Spinal cord (tissue), 10 donors: ENCODE measurements at places on chromosomes 16 and 17.
A peak's percentile ranks its signal among the peaks of the same experiment; 100 is the strongest.

DNA sequence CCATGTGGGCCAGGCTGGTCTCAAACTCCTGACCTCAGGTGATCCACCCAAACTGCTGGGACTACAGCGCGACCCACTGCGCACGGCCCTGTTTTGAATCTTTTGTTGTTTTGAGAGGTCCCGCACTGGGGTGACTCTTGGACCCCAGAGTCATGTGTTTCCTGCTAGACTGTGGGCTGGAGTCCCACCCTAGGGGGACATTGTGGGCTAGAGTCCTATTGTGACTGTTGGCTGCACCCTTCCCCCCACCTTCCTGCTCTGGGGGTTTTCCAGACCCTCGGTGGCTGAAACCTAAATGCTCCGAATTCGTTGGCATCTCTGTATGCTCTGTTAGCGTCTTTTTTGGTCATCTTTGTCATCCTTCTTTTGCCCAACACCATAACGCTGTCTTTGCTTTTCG is 16.0 kb downstream of the NUPR1 start:
- no peak for DNase-seq

GRCh38 chr16:10995565-10995964 is 51.2 kb downstream of the CLEC16A start:
- DNase-seq, result no peak

- DNase-seq, result no peak
Observed at GRCh38 chr16:86619239-86619794, 41.0 kb downstream of the FOXL1 start.

DNA sequence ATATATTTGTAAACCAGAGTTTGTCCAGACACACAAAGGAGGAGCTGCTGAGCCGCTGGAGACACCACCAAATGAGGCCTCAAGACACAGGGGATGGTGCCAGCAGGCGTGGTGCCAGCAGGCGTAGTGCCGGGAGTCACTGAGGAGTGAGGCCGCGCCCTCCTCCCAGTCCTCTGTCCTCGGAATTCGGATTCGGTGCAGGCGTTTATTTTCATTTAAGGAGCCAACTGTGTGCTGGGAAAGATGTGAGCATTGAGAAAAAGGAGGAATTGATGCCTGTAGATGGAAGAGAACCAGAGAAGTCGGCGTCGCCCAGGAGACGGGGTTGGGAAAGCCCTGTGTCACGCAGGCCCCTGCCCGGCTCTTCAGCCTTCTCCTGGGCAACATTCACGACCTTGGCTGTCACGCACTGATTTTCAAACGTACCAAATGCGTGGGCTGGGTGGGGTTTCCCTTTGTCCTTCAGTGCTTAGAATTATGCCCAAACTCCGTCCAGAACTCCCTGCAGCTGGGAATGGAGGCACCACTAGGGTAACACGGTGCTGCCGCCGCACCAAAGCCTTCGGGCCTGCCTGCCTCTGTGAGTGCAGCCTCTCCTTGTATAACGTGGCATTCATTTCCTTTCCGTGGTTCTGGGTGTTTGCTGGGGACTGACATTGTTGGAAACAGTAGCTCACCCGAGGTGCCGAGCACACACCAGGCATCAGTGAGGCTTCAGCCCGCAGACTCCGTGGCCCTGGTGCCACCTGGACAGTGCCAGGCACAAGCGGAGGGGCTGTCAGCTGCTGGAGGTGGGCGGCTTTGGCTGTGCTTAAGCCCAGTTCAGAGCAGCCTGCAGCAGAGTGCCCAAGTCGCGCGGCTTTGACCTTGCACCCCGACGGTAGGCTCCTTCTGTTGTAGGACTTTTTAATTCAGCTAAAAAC is 49.0 kb upstream of the CHMP6 start:
- peak; percentile 94 for DNase-seq

DNA sequence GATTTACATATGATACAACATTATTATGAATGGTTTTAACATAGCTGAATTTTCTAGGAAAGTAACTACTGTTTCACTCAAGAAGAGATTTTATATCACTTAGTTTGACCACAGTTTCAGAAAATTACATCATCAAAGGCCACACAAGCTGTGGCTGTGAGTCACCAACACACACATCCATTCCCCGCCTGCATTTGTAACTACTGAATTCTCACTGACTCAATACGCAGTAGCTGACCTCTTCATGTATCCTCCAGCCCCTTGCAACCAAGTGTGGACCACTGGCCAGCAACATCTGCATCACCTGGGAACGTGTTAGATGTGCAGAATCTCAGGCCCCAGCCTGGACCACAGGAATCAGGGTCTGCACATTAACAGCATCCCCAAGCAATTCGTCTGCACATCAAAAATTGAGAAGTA is 197.6 kb downstream of the XYLT1 start:
- no peak for DNase-seq

DNA sequence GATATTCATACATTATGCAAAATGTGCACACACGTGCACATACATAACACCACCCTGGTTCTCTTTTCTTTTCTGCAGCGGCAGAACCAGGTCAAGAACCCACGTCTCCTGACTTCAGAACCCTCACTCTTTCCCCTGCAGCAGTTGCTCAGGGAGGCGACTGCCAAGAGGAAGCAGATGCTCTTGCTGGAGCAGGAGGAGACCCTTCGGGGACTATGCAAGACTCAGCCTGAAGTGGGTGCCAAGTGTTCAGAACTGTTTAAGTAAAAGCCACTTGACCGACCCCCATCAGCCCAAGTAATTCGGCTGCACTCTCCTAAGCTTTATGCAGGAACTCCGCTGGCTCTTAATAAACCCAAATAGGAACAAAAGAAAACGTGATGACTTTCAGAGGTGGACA is 193.8 kb downstream of the SLC39A11 start:
- DNase-seq, result peak; percentile 57
